NCI-H1436 (cell line): ENCODE measurements at places on chromosomes 16 and 17.

GRCh38 chr17:2478458-2478857, 33.2 kb downstream of the METTL16 start:
- DNase-seq = no peak

GRCh38 chr16:25563700-25564099, 128.1 kb upstream of the HS3ST4 start:
- DNase-seq = no peak

GRCh38 chr17:68565661-68566441, 35.3 kb downstream of the FAM20A start:
- no peak for DNase-seq

GRCh38 chr16:72302332-72302731, 130.4 kb upstream of the PMFBP1 start:
- DNase-seq = no peak

DNA sequence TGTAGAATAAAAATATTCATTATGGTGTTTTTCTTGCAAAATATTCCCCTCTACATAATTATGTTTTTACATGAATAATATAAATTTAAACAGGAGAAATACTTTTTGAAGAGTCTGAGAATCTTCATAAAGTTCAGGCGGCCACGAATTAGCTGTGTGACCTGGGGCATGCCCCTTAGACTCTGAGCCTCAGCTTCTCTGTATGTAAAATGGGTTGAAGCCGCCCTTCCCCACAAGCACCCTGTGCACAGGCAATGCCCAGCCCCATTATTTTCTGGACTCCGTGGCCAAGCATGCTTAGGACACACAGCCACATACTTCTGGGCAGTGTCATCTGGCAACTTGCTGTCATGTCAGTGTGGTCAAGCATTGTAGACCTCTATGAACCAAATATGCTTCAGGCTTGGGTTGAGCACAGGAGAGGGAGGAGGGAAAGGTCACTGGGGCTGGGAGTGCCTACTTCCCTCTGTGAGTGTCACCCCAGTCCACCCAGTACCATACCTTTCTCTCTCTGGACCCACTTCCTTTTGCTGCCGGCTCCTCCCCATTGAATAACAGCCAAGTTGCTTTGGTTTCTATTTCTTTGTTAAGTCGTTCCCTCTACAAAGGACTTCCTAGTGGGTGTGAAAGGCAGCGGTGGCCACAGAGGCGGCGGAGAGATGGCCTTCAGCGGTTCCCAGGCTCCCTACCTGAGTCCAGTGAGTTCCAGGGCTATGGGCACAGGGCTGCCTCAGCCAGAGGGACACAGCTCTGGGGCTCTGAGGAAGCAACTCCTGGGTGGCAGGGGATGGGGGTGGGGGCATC, at the start of gene LGALS9:
TSS of gene LGALS9 (plus strand) at position 582 of the 804 bp plus-strand sequence. CDS start at position 660, 78 bp downstream.
- DNase-seq = no peak

DNA sequence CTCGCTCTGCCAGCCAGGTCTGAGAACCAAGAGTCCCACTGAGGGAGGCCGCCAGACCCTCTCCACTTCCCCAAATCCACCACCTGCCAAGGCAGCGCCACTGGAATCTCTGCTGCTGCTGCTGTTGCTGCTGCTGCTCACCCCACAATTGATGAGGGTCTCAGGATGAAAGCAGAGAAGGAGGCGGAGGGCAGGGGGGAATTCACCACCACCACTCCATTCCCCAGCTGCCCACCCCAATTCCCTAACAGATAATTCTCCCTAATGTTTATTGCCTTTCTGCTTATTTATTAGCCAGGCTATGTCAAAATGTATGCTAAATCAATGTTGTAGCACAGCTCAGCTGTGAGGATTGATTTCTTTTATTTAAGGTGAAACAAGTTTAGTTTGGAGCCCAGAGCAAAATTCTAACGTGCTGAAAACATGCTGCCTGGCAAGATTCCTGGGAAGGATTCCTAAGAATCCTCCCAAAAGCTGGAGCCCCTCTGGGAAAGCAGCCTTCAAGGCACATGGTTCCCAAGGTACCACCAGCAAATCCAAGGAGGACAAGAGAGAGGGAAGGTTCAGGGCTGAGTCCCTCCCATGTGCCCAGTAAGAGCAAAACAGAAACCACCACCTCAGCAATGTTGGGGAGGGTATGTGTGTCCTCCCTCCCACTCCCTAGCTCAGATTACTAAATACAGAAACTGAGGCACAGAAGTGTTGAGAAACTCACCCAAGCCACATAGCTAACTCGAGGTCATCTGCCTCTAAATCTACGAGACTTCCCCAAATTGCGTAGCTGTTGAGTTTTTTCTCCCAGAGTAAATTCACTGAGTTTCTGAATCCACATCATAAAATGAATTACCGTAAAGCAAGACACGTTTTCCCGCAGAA, 12.2 kb upstream of the CDH5 start:
- DNase-seq = no peak

- no peak for DNase-seq
Observed at GRCh38 chr16:67962135-67962534, 6.3 kb downstream of the SLC12A4 start.
